ENCODE measurements at places on chromosomes 2 and 18.

DNA sequence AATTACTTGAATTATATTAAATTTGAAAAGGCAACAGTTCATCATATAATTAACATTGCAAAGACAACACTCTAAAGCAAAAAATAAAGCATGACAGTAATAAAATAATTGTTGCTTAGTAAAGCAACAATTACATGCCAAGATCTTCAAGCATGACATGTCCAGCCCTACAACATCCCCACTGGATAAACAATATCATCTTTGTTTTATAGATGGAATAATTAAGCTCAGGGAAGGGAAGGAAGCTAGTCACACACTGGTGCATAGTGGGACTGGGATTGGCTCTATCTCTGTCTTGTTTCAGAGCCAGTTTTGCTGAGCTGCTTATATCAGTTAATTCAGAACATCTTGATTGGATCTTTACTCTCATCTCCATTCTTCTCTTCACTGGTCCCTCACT lies 49.9 kb upstream of the PARD3B start:
- no peak for DNase-seq

GRCh38 chr2:235672720-235673119 lies 178.9 kb downstream of the AGAP1 start:
- no peak for DNase-seq

DNA sequence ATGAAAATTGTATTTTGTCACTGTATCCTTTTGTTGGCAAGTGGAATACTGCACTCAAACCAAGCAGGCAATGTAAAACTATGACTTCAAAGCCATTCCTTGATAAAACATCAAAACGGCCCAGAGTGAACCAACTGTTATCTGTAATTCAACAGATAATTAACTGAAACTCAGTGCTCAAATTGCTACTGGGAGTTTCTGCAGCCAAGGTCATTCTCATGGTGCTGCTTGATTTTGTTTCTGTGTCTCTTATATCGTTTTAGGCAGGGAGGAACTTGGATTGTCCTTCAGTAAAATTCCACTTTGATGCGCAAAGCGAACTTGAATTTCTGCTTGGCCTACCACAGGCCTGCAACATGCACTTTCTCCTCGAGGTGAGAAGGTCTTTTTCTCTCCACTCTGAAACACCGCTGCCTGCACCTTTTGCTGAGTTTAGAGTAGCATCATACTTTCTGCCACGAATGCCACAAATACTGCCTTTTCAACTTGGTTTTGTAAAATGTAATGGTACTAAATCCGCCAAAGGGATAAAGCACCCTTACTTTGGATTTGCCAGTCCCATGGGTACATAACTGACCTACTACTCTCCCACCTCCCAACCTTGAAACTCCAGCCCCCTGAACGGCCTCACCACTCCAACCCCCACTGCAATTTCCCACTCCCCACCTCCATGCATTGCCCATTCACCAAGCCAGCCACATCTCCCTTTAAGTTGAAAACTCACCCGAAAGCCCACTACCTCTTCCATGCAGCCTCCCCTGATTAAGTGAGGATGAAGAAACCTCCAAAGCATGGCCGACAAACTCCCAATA lies 204.7 kb downstream of the TGIF1 start:
- DNase-seq, result no peak

GRCh38 chr2:186381573-186381972 lies 104.5 kb upstream of the ZC3H15 start:
- no peak for DNase-seq

GRCh38 chr2:196079052-196079451 lies 10.4 kb upstream of the DNAH7 start:
- no peak for DNase-seq
